ENCODE measurements at places on chromosomes 11 and 22.
A peak's percentile ranks its signal among the peaks of the same experiment; 100 is the strongest.

DNA sequence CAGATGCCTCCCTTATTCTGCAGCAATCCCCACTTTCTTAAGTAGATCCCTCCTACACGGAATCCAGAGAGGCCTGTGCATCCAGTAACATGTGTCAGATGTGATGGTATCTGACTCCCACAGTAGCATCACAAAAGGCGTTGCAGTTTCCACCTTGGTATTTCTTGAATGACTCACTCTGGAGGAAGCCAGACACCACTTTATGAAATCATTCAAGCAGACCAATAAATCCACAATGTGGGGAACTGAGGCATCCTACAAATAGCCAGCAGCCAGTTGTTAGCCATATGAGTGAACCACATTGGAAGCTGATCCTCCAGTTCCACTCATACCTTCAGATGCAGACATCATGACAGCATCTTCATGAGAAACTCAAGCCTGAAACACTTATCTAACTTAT lies 798.1 kb downstream of the OPCML start:
- peak; percentile 73 for DNase-seq

GRCh38 chr11:34537636-34538035 lies 24.0 kb upstream of the ELF5 start:
- no peak for DNase-seq

- no peak for DNase-seq
Measured at GRCh38 chr11:107139396-107139795, 121.1 kb upstream of the GUCY1A2 start.

DNA sequence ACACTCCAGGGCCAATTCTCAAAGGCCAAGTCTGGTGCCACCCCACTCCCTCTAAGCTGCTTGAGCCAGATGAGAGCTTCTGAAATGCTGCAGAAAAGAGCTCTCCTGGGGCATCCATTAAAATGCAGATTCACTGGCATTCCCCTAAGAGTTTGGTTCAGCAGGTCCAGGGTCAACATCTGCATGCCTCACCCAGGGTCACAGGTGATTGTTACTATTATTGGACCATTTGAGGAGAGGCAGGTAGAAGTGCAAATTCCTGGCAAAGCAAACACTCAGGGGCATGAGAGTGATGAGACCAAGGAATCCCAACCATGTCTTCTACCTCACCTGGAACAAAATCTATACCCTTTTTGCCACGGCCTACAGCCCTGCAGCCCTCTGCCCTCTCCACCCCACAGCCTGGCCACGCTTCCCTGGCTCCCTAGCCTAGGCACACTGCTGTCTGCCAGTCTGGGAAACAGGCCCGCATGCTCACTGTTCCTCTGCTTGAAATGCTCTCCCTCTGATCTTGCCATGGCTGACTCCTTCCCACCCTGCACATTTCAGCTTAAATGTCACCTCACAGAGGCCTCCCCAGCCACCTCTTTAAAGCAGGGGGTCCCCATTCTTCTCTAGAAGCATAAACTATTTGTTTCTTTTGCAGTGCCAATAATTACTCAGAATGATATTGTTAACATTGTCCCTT lies 4.4 kb upstream of the P2RX6 start:
- DNase-seq: no peak

DNA sequence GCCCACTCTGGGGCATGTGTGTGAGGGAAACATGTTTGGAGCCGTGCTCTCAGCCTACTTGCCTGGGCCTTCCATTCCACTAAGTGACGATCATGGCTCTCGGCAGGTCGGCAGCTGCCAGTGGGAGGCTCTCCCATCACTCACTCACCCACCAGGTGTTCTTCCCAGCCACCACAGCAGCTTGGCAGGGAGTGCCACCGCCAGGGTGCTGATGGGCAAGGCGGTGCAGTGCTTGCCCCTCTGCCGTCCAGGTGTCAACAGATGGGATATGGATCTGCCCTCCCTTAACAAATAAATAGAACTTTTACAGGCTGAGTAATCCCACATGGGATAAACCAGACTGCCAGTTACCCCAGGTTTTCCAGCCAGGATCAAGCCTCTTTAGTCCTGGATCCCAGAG lies 205.5 kb upstream of the TMEM45B start:
- DNase-seq: no peak

DNA sequence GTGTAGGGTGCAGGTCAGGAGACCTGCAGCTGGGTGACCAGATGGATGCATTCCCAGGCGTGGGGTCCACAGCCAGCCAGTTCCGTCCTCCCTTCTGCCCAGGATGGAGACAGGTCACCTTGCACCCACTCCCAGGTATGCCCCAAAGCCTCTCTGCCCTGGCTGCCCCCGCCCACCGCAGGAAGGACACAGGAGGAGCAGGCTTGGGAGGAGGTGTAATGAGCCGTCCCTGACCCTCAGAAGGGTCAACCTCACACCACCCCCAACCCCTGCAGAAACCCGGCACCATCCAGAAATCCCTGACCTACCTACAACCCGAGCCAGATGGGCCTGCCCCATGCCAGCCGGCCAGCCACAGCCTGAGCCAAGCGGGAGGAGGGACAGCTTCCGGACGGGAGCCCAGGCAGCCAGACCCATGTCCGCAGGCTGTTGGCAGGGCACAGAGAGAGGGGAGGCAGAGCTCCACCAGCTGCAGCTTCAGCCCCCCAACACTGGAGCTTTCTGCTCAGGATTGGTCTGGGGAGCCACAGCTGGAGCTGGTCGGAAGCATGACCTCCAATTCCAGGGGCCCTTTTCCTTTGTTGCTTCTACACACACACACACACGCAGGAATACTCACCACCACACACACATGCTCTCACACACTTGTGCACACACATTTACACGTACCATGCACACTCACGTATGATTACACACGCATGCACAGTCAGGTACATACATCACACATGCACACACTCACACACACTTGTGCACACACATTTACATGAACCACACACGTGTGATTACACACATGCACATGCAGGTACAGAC lies 5.3 kb downstream of the IFITM10 start:
- DNase-seq: no peak

DNA sequence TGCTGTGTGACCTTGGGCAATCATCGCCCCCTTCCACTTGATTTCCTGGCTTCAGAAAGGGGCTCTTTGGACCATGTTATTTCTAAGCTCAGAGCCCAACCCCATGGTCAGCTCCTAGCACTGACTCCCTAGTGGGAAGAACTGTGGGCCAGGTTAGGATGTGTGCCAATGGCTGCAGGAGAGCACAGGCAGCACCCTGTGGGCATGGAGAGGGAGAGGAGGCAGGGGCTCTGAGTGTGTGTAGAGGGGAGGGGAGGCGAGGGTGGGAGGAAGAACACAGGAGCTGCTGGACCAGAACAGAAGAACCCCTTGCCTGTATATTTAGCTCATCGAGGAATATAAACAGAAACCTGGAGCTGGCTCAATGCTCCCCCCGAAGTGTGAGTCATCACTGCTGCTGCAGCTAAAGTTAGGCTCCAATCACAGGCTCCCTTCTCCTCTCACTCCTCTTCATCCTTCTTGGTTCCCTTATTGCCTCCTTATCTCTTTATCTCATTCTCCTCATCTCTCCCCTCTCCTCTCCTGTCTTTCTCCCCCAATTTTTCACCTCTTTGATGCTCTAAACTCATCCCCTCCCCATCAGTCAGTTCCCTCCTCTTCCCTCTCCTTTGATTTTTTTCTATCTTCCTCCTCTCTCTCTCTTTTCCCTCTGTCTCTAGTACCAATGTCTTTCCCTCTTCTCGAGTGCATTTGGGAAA lies 14.5 kb upstream of the RPS19BP1 start:
- DNase-seq: no peak

GRCh38 chr11:64360448-64360921 lies 1.5 kb downstream of the RPS6KA4 start:
- no peak for DNase-seq

- DNase-seq: no peak
Measured at GRCh38 chr11:58592760-58593472, 14.1 kb downstream of the ZFP91 start.

GRCh38 chr11:91825777-91826176 lies 398.8 kb upstream of the FAT3 start:
- DNase-seq: no peak

Data from cardiac fibroblast (primary cell).